ENCODE measurements at places on chromosomes 3 and 15. TPM values are rescaled to one million over a fixed set of nuclear protein-coding genes. Genes with fewer than 3 reads are reported as not detected.

The VGLL4 gene
- 10.9 TPM for total RNA-seq

The FBLN2 gene
- total RNA-seq: 0.04 TPM

The NR1I2 gene
- 0.18 TPM for total RNA-seq

The GHRL gene
- total RNA-seq: 0.34 TPM

The DPPA2 gene
- total RNA-seq: not detected

The ZNF385D gene
- 0.66 TPM for total RNA-seq

The GPR171 gene
- total RNA-seq: not detected

The RETNLB gene
- total RNA-seq: not detected

The GUCA1C gene
- not detected for total RNA-seq

The OSTN gene
- total RNA-seq: not detected

The CLDN16 gene
- total RNA-seq: not detected

The LEKR1 gene
- total RNA-seq: 1.4 TPM

The GOLGA8R gene
- 0.04 TPM for total RNA-seq

The KY gene
- not detected for total RNA-seq

The SSUH2 gene
- not detected for total RNA-seq

The TMEM207 gene
- total RNA-seq: not detected

The RFT1 gene
- total RNA-seq: 13.9 TPM

The CD200R1 gene
- not detected for total RNA-seq

The C3orf70 gene
- 0.04 TPM for total RNA-seq

The WDR76 gene
- 46.3 TPM for total RNA-seq

The TUSC7 gene
- total RNA-seq: not detected

The SPTBN5 gene
- 0.02 TPM for total RNA-seq

The ADCY5 gene
- not detected for total RNA-seq

The RHOV gene
- 1.9 TPM for total RNA-seq

The SUCNR1 gene
- total RNA-seq: 0.09 TPM

The CDCP1 gene
- 13.9 TPM for total RNA-seq

The LRRC34 gene
- not detected for total RNA-seq

The TMEM212 gene
- not detected for total RNA-seq

The HTR3C gene
- total RNA-seq: not detected

The PARP15 gene
- 0.38 TPM for total RNA-seq

The CEP152 gene
- 26.0 TPM for total RNA-seq

The ST6GAL1 gene
- 135 TPM for total RNA-seq

The MRPS22 gene
- 148 TPM for total RNA-seq

The PEAK1 gene
- total RNA-seq: 22.4 TPM

The GATA2 gene
- total RNA-seq: 215 TPM

The ALCAM gene
- total RNA-seq: 0.31 TPM

The FBXL22 gene
- not detected for total RNA-seq

The LYZL4 gene
- not detected for total RNA-seq

The ATP13A4 gene
- total RNA-seq: 0.20 TPM

The SLC22A13 gene
- total RNA-seq: 0.49 TPM

The TIMP4 gene
- total RNA-seq: not detected

The REC114 gene
- 0.20 TPM for total RNA-seq

The SMCO1 gene
- total RNA-seq: 0.20 TPM

The ERC2 gene
- 0.16 TPM for total RNA-seq

The LTF gene
- total RNA-seq: 0.13 TPM

The ALDH1L1 gene
- total RNA-seq: 1.5 TPM
